CD8-positive, alpha-beta memory T cell (primary cell): ENCODE measurements at places on chromosomes 13 and 19. TPM values are rescaled to one million over a fixed set of nuclear protein-coding genes. Genes with fewer than 3 reads are reported as not detected.

Gene S1PR5
- total RNA-seq = 1.5 TPM

Gene SLC7A10
- total RNA-seq = not detected

Gene OR10H2
- not detected for total RNA-seq

Gene PRTN3
- total RNA-seq = not detected

Gene OR10H1
- not detected for total RNA-seq

Gene BEST2
- total RNA-seq = not detected

Gene CEACAM4
- total RNA-seq = not detected

Gene SPATA13
- 60.7 TPM for total RNA-seq

Gene TMEM86B
- 10.3 TPM for total RNA-seq

Gene TRPC4
- total RNA-seq = not detected

Gene TRPM4
- total RNA-seq = not detected

Gene ZNF837
- 1.8 TPM for total RNA-seq

Gene U2AF1L4
- 32.2 TPM for total RNA-seq

Gene CLEC17A
- total RNA-seq = 0.72 TPM

Gene TTYH1
- total RNA-seq = 0.66 TPM
